ENCODE measurements at places on chromosomes 1 and 21.

DNA sequence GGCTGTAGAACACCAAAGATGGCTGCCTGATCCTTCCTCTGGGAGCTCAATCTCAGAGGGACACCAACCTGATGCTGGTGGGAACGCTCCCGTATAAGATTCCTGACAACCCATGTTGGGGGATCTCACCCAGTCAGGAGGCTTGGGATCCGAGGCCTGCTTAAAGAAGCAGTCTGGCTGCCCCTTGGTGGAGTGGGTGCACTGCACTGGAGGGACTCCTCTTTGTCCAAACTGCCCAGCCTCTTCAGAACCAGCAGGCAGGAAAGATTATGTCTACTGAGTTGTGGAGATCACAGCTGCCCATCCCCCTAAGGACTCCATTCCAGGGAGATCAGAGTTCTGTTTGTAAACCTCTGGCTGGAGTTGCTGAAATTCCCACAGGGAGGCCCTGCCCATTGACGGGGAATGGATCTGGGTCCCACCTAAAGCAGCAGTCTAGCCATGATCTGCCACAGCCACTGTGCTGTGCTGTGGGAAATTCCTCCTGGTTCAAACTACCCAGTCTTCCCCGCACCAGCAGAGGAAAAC is 23.0 kb downstream of the S100B start:
- no peak for DNase-seq

DNA sequence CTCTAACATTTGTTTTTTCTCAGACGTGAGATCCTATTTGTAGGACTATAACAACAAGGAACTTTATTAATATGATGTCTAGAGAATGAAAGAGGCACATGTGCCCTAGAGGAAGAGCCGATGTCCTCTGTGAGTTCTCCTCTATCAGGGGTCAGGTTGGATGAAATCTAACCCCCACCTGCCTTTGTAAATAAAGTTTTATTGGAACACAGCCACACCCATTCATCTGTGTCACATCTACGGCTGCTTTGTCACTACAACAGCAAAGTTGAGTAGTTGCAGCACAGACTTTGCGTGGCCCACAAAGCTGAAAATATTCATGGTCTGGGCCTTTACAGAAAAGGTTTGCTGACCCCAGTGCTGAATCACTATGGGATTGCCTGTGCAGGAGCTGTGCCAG is 571 bp upstream of the CAPN9 start:
- DNase-seq, result no peak

- no peak for DNase-seq
Observed at GRCh38 chr1:153696741-153697140, 18.3 kb downstream of the NPR1 start.

GRCh38 chr1:18951416-18951815 is 5.1 kb downstream of the IFFO2 start:
- DNase-seq, result no peak

- DNase-seq, result no peak
Observed at GRCh38 chr1:45412899-45413298, 72.7 kb upstream of the MUTYH start.

GRCh38 chr1:183780757-183781156 is 24.2 kb upstream of the RGL1 start:
- DNase-seq, result no peak

- DNase-seq, result no peak
Observed at GRCh38 chr1:113893267-113893666, 5.9 kb upstream of the BCL2L15 start.

DNA sequence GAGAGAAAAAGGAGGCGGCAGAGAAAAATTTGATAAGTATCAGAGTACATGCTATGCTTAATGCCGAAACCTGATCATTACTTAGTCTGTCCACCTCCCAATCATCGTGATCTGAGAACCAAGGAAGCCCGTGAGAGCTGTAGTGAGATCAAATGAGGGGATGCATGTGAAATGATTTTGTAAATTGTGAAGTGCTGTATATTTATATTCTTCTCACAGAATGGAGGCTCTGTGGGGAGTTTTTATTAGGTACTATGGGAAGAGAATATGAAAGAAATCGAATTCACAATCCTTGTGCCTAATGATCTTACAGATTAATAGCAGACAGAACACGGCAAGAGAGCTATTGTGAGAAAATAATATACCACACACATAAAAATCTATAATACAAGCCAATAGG is 115.5 kb downstream of the LYPLAL1 start:
- DNase-seq, result no peak

- DNase-seq, result no peak
Observed at GRCh38 chr1:55456971-55457370, 241.8 kb upstream of the USP24 start.

DNA sequence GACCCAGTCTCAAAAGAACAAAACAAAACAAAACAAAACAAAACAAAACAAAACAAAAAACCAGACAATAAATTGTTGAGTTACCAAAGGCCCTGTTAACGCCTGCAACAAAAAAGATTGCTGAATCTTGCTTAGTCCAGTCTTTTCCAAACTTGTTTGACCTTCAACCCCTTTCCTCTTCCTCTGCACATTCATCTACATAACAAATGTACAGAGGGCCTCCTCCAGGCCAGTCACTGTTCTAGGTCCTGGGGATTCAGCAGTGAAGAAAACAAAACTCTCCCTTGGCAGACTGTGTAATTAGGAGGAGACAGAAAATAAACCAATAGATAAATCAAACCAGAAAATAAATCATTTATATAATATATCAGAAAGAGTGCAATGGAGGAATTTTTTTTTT is 294.0 kb upstream of the ADGRL2 start:
- no peak for DNase-seq

DNA sequence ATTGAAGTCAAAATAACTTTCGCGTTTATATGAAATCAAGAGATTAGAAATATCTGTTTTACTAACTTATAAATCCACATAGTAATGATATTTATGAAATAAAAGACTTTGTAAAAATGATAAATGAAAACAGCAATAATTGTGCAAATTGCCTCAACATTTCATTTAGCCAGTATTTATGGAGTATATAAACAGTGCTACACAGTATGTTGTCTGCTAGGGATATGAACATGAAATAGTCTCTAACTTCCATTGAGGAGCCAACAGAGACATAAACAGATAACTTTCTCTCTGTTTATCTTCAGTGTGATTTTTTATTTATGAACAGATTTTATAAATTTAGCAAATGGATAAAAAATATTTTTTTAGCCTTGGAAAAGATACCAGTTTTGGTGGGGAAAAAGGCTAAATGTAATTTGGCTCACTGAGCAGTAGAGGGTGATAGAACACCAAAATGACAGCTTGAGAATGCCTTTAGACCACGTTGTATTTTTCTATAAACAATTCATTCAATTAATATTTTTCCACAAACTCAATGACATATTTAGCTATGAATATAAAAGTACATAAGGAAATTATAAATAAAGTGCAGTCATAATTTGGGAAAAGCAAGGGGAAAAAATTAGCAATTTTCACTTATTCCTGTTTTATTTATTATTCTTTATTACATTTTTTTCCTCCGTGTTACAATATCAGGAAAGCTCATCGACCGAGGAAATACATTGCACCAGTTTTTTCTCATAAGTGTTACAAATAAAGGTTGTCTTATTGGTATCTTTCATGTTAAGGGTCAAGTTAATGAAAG is 47.5 kb upstream of the EEIG2 start:
- DNase-seq, result no peak

DNA sequence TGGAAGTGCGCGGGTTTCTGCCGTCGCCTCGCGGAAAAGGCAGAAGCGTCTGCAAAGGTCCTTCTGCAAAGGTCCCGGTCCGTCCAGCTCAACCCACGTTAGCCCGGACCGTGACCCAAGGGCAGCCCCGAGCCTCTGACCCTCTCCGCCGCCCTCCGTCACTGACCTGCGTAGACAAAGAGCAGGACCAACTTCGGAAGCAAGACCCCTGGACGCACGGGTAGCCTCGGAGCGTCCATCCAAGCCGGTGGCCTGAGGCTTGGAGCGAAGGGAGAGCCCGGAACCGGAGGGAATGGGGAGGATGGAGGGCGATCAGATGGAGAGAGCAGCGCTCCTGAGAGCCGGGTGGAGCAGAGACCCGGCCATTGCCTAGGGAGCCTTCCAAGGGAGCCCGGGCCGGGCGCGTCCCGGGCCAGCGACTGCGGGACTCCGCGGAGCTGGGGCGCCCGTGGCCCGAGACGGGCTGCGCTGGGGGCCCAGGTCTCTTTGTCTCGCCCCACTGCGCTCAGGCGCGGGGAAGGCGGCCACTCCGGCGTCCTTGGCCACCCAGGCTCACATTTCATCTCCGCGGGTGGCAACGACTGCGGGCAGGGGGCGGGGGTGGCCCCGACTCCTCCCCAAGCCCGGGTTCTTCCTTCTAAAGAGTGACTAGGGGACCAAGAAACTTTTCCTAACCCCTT is at the start of gene CYYR1:
TSS of gene CYYR1 (minus strand) at position 585 of the 680 bp plus-strand sequence. CDS start at position 239, 346 bp downstream.
- DNase-seq, result no peak

- no peak for DNase-seq
Observed at GRCh38 chr1:38053416-38054091, 7.0 kb upstream of the POU3F1 start.

- no peak for DNase-seq
Observed at GRCh38 chr1:245929224-245929623, 577.9 kb downstream of the SMYD3 start.

- no peak for DNase-seq
Observed at GRCh38 chr21:25462517-25462971, 144.7 kb downstream of the MRPL39 start.

DNA sequence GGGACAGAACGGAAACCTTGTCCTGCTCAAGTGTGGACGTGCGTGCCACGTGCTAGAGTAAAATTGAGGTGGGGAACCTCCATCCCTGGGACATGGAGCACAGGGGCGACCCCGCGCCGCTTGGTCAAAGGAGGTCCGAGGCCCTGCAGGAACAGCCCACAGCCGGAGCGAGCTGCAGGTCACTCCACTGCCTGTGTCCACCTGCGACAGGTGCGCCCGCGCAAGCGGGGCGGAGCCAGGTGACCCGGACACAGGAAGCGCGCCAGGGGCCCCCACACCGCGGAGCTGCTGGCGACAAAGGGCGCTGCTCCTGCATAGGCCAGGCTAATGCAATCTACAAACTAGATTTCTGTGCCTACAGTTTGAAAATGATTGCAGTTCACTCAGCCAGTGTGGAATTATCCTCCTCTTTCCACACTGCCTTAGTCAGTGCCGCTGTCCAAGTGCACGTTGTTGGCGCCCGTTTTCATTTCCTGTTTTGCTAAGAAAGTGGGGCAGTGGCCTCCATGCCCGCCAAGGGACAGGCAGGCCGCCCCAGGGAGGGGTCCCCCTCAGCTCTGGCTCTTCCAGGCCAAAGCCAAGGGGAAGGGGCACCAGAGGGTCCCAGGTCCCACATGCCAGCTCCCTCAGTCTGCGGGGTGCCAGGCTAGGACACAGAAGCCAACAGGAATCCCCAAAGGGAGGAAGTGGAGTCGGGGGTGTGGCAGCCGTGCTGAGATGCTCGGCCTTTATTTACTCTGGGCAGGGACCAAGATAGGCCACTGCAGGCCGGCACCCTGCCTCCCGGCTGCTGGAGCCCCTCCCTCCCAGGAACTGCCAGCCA is 4.3 kb upstream of the NADK start:
- DNase-seq, result no peak

- DNase-seq, result no peak
Observed at GRCh38 chr1:237921306-237921705, 30.6 kb upstream of the ZP4 start.

Data from cortex of kidney (tissue), 1 donor.